Fibroblast of lung (primary cell): ENCODE measurements at places on chromosomes 12 and 14.

GRCh38 chr12:89733579-89734201, 25.1 kb upstream of the ATP2B1 start:
- peak overlapping the region; percentile 4 for H3K27ac ChIP-seq
- no peak overlapping the region for H3K4me3 ChIP-seq
- H3K27me3 ChIP-seq, result no peaks in the 10 kb centered on the region
- DNase-seq, result peak; percentile 96
- H3K36me3 ChIP-seq, result no peaks in the 10 kb centered on the region

GRCh38 chr12:22628228-22628627, 3.3 kb downstream of the ETNK1 start:
- peak overlapping the region; percentile 30 for H3K4me3 ChIP-seq
- no peak overlapping the region for H3K27ac ChIP-seq
- DNase-seq, result no peak
- no peaks in the 10 kb centered on the region for H3K27me3 ChIP-seq
- peaks cover 4% of the 10 kb centered on the region for H3K4me1 ChIP-seq

DNA sequence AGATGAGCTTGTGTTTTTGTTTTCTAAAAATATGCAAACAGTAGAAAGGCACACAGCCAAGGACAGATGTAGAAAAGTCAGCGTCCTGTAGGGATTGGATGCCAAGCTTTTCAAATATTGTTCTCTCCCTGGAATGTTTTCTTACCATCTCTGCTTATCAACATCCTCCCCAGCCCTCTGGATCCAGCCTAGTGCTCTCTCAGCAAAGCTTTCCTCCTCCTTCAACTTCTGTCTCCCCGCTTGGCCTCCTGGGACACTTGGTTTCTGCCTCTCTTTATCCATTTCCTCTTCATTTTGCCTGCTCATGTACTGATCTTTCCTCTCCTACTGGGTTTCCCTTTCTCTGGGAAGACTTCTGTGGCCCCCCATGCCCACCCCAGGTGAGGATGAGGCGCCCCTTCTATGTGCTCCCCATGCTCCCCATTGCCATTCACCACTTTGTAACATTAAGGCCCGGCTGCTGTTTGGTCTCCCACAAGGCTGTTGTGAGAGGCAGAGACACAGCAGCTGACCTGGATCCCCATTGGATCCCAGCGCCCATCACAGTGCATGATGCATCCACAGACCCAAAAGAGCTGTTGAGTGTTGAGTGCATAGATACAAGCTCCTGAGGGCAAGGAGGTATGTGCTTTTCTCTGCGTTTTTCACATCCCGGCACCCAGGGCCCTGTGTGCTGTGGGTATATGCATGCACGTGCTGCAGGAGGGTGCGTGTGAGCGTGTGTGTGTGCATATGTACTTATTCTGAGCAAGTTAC, 38.2 kb downstream of the EVL start:
- H3K27me3 ChIP-seq, result no peaks in the 10 kb centered on the region
- no peak overlapping the region for H3K4me3 ChIP-seq
- H3K36me3 ChIP-seq, result peaks cover 2% of the 10 kb centered on the region
- no peak overlapping the region for H3K27ac ChIP-seq

DNA sequence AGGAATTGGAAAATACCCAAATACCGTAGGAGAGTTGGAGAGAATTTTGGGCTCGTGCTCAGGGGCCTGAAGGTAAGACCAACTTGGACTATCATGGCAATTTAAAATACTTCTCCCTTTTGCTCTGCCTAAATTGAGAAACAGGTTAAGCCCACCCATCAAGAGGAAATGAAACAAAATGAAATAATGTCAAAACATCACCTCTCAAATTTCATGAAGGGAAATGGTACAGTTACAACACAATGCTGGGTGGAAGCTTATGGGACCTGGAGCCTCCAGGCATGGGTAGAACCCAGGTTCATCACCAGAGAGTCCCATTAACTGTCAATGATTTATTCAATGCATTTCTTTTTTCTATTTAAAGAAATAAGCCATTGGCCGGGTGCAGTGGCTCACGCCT, 33.7 kb downstream of the FOS start:
- H3K4me3 ChIP-seq, result no peak overlapping the region
- H3K4me1 ChIP-seq, result peaks cover 6% of the 10 kb centered on the region
- H3K27me3 ChIP-seq, result peaks cover 2% of the 10 kb centered on the region
- H3K36me3 ChIP-seq, result no peaks in the 10 kb centered on the region
- no peak for DNase-seq

DNA sequence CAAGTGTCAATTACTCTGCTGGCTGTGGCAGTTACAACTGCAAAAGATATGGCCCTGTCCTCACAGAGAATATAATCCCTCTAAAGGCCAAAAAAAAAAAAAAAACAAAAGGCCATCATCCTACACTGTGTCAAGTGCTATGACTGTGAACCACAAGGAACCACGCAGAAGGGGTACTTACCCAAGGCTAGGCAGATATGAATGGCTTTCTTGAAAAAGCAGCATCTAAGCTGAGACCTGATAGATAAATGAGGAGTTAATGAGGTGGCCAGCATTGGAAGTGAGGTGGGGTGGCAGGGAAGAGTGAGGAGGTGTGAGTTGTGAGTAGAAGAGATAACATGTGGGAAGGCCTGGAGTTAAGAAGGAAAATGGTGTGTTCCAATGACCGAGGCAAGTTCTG, 16.4 kb upstream of the IL22 start:
- H3K27me3 ChIP-seq, result no peaks in the 10 kb centered on the region
- H3K4me1 ChIP-seq, result peaks cover 16% of the 10 kb centered on the region
- DNase-seq, result no peak

- H3K36me3 ChIP-seq, result no peaks in the 10 kb centered on the region
- DNase-seq, result no peak
- H3K27ac ChIP-seq, result no peak overlapping the region
- no peaks in the 10 kb centered on the region for H3K27me3 ChIP-seq
- H3K4me3 ChIP-seq, result no peak overlapping the region
Measured at GRCh38 chr14:104813286-104813685, 12.4 kb downstream of the ZBTB42 start.

DNA sequence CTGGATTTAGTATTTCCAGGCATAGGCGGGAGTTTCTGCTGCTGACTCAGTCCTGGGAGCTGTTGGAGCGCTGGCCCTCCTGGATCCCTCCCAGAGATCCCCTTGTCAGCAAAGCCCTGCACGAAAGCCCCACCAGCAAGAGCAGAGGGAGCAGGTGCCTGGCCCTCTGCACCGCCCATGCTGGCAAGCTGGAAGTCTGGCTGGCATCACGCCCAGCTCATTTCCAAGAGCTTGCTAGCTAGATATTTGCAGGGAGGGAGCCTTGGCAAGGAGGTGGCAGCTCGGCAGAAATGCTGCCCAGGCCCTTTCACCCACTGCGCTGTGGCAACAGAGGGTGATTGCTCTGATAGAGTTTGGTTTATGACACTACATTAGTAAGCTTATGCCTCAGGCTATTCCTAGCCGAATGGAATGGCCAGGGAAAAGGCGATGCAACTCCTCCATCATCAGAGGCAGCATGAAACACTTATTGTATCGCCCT, 193.9 kb downstream of the EMP1 start:
- H3K36me3 ChIP-seq, result no peaks in the 10 kb centered on the region
- no peak overlapping the region for H3K27ac ChIP-seq
- H3K4me1 ChIP-seq, result no peaks in the 10 kb centered on the region
- no peak overlapping the region for H3K4me3 ChIP-seq
- DNase-seq, result peak; percentile 61

DNA sequence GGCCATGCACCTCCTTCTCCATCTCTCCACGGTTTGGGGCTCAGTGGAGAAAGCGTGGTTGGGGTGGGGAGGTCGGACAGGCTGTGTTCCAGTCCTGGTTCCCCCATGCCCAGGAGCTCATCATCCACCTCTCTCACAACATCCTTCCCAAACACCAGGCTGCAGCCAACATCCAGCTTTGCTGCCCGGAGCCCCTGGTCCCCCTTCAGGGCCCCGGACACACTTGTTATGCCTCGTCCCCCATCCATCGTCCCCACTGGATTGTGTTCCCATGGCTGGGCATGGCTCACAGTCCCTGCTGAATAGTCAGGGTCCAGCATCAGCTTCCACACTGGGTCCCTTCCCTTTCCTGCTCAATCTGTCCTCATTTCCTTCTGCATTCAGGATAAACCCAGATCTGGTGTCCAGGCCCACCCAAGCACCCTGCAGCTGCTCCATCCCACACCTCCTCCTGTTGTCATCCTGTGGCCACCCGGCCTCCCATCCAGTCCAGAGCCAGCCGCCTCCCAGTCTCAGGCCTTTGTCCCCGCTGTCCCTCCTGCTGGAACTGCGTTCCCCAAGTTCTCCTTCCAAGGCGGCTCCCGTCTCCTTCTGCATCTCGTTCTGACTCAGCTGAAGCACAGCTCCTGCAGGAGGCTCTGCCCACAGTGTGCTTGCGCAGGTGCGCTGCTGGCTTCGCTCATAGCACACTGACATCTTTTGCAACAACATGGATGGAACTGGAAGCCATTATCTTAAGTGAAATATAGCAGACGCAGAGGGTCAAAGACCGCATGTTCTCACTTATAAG, 211.4 kb upstream of the RTL1 start:
- H3K27ac ChIP-seq, result no peak overlapping the region
- no peaks in the 10 kb centered on the region for H3K36me3 ChIP-seq
- H3K4me1 ChIP-seq, result no peaks in the 10 kb centered on the region
- no peak for DNase-seq
- no peaks in the 10 kb centered on the region for H3K27me3 ChIP-seq
- H3K4me3 ChIP-seq, result no peak overlapping the region

DNA sequence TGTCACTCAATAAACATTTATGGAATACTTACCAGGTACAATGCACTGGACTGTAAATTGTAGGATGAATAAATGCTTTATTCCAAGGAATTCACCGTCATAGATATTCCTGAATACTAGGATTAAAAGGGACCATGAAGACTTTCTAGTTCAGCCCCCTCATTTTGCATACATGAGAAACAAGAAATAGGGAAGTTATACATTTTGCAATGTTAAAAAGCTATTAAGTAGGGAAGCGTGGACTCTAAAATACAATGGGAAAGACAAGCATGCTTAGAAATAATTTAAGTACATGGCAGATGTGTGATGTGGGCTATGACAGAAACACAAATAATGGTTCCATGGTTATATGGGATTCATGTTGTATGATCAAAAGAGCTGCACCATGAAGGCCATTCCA, 89.4 kb upstream of the SYT10 start:
- DNase-seq, result no peak
- H3K4me3 ChIP-seq, result no peak overlapping the region
- H3K27ac ChIP-seq, result no peak overlapping the region
- H3K27me3 ChIP-seq, result no peaks in the 10 kb centered on the region

- DNase-seq, result peak; percentile 52
- H3K36me3 ChIP-seq, result no peaks in the 10 kb centered on the region
- no peak overlapping the region for H3K4me3 ChIP-seq
- H3K4me1 ChIP-seq, result peaks cover 2% of the 10 kb centered on the region
- no peak overlapping the region for H3K27ac ChIP-seq
Measured at GRCh38 chr12:93638095-93638494, 39.1 kb upstream of the CRADD start.

GRCh38 chr12:93121729-93122488, 192.8 kb upstream of the EEA1 start:
- H3K27me3 ChIP-seq, result no peaks in the 10 kb centered on the region
- H3K4me3 ChIP-seq, result no peak overlapping the region
- H3K36me3 ChIP-seq, result no peaks in the 10 kb centered on the region
- DNase-seq, result peak; percentile 88

GRCh38 chr12:104738331-104738730, 219.8 kb downstream of the SLC41A2 start:
- H3K4me3 ChIP-seq, result no peak overlapping the region
- H3K27me3 ChIP-seq, result no peaks in the 10 kb centered on the region
- DNase-seq, result no peak
- H3K27ac ChIP-seq, result no peak overlapping the region
- no peaks in the 10 kb centered on the region for H3K36me3 ChIP-seq
- peaks cover 9% of the 10 kb centered on the region for H3K4me1 ChIP-seq
